ENCODE measurements at places on chromosomes 1 and 21. TPM values are rescaled to one million over a fixed set of nuclear protein-coding genes. Genes with fewer than 3 reads are reported as not detected.
A peak's percentile ranks its signal among the peaks of the same experiment; 100 is the strongest.

Gene DPT
- polyA plus RNA-seq, result 0.12 TPM

GRCh38 chr1:29222686-29223085 is 8.0 kb downstream of the MECR start:
- DNase-seq, result no peak

GRCh38 chr1:155968051-155968400 is 10.3 kb downstream of the ARHGEF2 start:
- no peak for DNase-seq

DNA sequence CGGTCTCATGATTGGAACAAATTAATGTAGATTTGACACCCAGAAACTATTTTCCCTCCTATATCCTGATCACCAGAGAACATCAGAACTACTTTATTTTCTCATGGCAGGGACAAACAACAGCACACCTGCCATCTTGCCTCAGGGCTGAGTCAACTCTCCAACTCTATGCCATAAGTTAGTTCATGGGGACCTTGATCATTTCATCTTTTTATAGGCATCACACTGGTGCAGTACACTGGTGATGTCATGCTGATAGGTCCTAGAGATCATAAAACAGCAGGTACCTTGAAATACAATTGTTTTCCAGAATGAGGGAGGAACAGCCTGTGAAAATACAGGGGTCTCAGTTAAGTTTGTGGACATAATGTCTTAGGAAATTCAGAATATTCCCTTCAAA is 45.8 kb downstream of the EDN2 start:
- no peak for DNase-seq

- DNase-seq, result peak; percentile 8
Observed at GRCh38 chr1:212749821-212750535, 41.6 kb downstream of the NSL1 start.

- DNase-seq, result no peak
Observed at GRCh38 chr1:36843906-36844610, 190.3 kb downstream of the GRIK3 start.
